ENCODE measurements at places on chromosomes 5 and 9.
A peak's percentile ranks its signal among the peaks of the same experiment; 100 is the strongest.

GRCh38 chr5:115298811-115299210 lies 2.4 kb upstream of the CCDC112 start:
- DNase-seq = no peak

GRCh38 chr5:139677736-139678613 lies 29.8 kb downstream of the CXXC5 start:
- DNase-seq = no peak

GRCh38 chr5:54630738-54631359 lies 113.3 kb downstream of the SNX18 start:
- DNase-seq = no peak

DNA sequence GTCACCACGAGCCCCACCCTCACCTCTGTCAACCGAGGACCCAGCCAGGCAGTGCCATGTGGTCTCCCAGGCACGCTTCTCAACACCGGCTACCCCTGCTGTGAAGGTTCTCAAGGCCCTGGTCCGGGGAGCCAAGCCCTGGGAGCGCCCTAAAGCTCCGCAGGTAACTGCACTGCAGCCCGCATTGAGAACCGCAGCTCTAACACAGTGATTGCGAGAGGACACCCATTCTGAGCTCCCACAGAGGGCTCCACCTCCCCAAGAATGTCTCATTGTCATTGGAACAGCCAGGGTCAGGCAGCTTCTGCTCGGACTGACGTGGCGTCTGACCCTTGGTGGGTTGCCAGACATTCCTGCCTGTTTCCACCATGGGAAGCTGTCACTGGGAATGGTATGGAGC lies 88.3 kb downstream of the ANKRD33B start:
- DNase-seq = no peak

- no peak for DNase-seq
Measured at GRCh38 chr9:89359751-89360261, 41.5 kb downstream of the SECISBP2 start.

- DNase-seq = no peak
Measured at GRCh38 chr5:15579193-15579990, 79.4 kb downstream of the FBXL7 start.

- DNase-seq = no peak
Measured at GRCh38 chr9:138010861-138011260, 133.3 kb downstream of the CACNA1B start.

- no peak for DNase-seq
Measured at GRCh38 chr5:158514986-158515359, 584.7 kb downstream of the EBF1 start.

DNA sequence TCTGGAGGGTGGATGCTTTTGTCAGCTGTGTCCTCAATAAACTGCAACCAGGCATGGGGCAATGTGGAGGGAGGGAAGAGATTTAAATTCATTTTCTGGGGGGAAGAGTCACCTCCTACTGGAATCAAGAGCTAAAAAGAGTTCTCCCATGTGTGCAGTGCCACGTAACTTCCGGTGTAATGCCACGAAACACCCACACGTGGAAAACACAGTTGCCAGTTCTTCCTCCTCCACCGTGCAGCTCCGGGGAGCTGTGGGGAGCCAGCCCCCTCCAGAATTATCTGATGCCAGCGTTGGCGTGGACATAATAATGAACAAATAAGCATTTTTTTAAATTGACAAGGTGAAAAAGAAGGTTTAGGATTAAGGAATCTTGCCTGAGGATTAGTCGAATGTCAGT lies 32.1 kb upstream of the MED10 start:
- DNase-seq = no peak

- DNase-seq = no peak
Measured at GRCh38 chr5:34832568-34832967, 6.4 kb upstream of the TTC23L start.

DNA sequence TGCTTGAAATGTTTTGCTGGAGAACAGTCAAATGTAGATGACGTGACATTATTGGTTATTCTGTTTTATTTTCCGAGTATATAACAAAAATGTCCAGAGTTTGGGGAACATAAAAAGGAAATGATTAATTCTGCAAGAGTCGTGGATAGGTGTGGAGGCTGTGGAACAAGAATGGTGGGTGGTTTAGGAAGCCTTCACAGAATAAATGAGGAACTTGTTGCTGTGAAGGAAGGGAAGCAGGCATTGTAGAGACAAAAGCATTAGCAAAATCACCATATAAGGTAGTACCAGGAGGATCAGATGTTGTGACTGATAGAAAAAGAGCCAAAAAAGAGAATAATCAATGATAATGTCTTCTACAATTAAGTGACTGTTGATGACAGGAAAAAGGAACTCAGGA lies 66.2 kb upstream of the CNTLN start:
- no peak for DNase-seq

- DNase-seq = peak; percentile 92
Measured at GRCh38 chr9:93064392-93065134, 6.1 kb downstream of the SUSD3 start.

DNA sequence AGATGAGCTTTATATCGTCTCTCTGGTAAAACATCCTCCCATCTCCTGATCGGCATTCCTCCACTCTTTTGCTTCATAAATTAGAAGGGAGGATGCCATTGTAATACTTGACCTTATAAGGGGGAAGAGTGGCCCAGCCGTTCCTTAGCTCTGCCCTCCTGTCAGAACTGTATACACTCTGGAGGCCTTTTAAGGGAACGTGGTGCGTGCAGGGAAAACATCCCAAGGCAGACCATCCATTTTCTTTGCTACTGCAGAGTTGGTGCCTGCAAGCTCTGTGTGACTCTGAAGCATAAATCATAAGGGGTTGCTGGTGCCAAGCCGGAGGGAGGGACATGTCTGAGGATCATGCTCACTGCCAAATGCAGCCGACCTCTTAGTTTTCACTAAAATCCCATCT lies 90.4 kb downstream of the PGM5 start:
- no peak for DNase-seq
